GM18507 (cell line): ENCODE measurements at places on chromosomes 1 and 21.

DNA sequence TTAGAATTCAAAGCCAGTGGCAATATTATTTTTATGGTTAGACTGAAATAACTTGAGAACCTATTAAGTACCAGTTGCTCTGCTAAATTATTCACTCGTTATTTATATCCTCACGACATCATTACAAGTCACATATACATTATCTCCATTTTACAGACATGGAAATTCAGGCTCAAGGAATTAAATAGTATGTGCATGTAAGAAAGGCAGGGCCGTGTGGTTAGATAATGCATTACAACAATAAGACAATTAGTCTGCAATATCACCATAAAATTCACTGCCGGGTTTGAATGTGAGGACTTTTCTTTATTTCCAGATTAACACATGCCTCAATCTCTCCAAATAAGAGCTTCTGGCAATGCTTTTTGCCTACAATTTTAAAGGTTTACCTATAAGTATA is 523.4 kb downstream of the PTBP2 start:
- DNase-seq = no peak

- no peak for DNase-seq
Measured at GRCh38 chr1:111465754-111466153, 8.0 kb upstream of the C1orf162 start.

- DNase-seq = no peak
Measured at GRCh38 chr1:40712997-40713396, 21.5 kb downstream of the NFYC start.

DNA sequence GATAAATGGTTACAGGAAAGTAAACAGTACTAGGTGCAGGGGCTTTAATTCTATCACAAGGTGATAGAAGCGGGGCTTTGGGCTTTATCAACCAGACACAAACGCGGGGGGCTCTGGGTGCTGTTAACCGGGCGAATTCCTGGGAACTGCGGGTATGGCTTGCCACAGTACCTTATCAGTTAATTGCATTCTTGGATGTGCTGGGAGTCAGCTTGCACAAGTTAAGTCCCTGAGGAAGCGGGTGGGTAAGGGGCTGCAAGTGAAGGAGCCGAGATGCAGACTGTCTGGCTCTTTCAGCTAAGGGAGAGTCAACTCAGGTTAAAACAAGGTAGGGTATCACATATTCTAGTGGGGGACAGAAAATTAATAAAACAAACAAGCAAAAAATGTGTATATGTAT is 661 bp downstream of the GBP4 start:
- DNase-seq = no peak

DNA sequence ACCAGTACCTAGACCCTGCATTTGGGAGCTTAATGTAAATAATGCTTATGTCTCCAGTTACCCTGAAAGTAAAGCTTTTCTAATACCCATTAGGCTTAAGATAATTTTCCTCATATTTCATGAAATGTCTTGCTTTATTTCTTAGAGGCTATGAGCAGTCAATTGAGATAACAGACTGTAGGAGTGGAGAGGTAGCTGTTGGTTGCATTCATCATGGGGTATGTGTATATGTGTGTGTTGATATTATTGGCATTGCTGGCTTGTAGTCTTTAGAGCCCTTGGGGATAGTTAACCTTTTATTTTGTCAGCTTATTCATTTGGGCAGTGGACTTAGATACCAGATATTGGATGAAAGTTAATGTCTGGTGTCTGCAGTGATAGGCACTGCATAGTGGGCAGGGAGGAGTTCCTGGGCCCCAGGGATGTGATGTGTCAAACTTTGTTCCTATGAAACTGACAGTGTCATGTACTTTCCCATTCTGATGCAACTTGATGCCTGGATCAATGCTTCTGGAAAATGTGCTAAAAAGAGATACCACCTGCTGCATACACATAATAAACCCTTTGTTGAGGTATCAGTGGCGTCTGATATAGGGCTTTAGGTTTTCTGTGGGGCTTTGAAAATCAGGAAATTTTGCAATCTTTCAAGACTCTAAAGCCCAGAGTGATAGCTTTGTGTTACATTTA is 83.9 kb downstream of the MAST2 start:
- DNase-seq = no peak

DNA sequence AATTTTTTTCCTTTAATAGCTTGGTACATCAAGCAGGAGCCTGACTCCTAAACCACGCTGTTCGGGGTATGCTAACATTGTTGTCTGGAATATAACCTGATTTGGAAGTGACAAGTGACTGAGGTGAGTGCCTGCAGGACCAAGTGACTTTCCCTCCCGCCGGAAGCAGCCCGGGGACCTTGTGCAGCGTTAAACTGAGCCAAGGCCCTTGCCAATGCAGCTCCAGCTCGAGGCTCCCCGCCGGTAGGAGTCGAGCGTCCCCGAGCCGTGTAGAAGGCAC is 716 bp upstream of the MTARC1 start:
- no peak for DNase-seq

DNA sequence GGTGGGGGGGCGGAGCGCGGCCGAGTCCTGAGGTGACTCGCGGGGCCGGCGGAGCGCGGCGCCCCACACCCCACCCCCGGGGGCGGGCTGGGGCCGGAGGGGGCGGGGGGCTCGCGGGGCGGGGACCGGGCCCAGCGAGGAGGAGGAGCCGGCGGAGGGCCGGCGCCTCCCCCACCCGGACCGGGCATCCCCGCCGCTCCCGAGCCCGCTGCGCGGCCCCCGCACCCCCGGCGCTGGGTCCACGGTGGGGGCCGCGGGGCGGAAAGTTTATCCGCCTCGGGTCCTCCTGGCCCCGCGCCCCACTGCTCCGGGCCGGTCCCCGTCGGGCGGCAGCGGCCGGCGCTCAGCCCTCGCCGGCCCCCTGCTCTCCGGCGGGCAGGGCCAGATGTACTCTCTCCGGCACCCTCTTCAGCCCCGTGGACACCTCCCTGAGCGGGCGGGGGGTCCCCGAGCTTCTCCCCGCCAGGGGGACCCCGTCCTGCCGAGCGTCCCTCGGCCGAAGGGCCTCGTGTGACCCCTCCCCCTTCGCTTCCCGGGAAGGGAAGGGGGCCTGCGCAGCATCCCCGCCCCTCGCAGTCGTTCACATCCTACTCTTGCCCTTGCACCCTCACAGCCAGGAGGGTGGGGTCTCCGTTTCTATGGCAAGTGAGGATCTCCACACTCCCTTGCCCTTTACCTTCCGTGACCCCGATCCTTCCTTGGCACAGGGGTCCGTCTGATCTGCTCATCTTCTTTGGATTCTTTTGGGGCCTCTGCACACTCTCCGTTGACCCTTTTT is 663 bp downstream of the CAMTA1 start:
- no peak for DNase-seq

DNA sequence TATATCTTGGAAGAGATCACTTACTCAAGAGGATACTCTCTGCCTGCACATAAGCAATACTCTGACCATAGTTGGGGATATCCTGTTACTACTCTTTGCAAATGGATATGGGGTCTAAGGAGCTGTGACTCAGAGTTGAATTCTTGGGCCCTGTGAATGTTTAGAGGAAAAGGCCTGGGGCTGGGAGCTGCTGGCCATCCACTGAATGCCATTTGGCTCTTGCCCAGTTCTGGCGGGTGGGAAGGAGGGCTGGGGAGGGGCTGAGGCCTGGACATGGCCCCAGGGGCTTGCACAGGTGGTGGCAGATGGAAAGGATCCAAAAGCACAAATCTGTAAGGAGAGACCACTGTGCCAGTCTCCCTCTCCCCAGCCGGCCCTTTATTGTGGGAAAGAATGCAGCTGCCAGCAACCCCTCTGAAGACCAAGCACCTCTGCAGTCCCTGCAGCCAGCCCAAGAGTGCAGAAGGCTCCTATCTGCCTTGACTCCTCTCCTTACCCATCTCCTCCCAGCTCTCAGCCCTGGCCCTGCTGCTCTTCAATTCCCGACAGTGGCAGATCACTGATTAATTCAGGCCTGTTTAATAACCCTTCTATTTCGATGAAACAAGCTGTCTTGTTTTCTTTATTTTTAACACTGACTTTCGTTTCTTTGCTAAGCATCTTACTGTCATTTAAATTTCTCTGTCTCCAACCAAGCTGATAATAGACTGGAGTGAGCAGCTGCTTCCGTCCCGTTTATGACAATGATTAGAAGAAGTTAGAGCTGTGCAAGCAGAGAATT is 12.1 kb downstream of the PLXNA2 start:
- no peak for DNase-seq

DNA sequence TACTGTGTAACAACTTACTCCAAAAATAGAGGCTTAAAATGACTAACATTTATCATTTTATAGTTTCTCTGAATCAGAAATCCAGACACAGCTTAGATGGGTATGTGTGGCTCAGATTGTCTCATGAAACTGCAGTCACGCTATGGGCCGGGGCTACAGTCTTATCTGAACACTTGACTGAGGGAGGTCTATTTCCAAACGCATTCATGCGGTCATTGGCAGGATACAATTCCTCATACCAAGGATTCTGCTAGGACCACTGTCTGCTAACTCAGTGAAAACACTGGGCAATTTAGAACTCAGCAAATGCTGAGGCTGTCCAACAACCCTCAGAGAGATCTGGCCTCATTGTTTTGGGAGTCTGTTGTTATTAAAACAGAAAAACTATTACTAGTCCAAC is 178.6 kb downstream of the TBX15 start:
- no peak for DNase-seq

- no peak for DNase-seq
Measured at GRCh38 chr1:150628766-150629114, 672 bp downstream of the ENSA start.

- no peak for DNase-seq
Measured at GRCh38 chr21:22231013-22231412, 1232.8 kb downstream of the NCAM2 start.

- DNase-seq = no peak
Measured at GRCh38 chr21:45470773-45471524, 66.0 kb downstream of the COL18A1 start.

GRCh38 chr1:219575563-219575962 is 37.3 kb downstream of the ZC3H11B start:
- DNase-seq = no peak

DNA sequence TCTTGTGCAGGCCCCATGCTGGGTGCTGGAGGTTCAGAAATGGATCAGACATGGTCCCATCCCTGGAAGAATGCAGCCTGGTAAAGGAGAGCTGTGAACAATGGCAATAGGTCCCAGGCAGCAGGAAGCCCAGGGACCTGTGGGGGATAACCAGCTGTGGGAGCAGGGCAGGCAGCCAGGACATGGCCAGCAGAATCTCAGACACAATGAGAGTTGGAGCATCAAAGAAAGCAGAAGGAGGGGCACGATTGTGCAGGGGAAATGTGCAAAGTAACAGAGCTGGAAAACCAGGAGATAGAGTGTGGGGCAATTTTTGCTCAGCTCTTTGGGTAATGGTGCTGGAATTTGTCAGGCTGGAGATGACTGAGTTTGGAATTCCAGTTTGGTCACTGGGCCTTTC is 44.3 kb downstream of the C8B start:
- no peak for DNase-seq

DNA sequence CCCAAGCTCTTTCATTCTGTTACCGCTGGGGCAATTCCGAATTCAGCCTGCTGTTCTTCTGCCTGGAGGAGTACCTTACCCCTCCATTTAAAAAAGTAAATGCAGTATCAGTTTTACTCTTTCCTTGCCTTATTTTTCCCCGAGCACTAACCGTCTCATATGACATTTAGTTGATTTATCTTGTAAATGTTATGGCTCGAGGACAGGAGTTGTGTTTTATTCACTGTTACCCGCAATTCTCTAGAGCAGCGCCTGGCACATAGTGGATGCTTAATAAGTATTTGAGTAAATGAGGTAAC is 425 bp upstream of the TADA1 start:
- DNase-seq = no peak

DNA sequence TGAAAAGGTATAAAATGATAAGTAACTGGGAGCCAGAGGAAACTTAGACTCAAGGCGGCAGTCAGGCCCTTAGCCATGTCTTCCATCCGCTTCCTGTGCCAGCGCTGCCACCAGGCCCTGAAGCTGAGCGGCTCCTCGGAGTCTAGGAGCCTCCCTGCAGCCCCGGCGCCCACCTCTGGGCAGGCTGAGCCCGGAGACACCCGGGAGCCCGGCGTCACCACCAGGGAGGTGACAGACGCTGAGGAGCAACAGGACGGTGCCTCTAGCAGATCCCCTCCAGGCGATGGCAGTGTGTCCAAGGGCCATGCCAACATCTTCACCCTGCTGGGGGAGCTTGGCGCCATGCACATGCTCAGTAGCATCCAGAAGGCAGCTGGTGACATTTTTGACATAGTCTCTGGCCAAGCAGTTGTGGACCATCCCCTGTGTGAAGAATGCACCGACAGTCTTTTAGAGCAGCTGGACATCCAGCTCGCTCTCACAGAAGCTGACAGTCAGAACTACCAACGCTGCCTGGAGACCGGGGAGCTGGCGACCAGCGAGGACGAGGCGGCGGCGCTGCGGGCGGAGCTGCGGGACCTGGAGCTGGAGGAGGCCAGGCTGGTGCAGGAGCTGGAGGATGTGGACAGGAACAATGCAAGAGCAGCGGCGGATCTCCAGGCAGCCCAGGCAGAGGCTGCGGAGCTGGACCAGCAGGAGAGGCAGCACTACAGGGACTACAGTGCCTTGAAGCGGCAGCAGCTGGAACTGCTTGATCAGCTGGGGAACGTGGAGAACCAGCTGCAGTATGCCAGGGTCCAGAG is at the start of gene BECN2:
BECN2 (plus strand) TSS at position 76 of the 803 bp plus-strand sequence; CDS start at position 76, 0 bp downstream.
- DNase-seq = no peak

GRCh38 chr1:67261680-67262079 is 46.0 kb upstream of the IL12RB2 start:
- DNase-seq = no peak

DNA sequence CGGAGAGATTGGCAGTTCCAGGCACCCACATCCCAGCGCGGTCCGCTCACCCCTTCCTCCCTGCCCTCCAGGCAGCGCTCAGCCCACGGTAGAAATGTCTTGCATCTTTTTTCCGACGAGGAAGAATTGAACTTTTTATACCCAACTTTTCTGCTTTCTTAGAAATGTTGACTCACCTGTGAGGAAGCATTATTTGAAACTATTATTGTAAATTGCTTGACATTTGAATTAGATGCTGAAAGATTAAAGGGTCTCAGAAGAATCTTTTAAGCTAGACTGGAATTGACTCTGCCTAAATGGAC is 912 bp upstream of the SIPA1L2 start:
- DNase-seq = no peak
